ENCODE measurements at places on chromosomes 13 and 19. TPM values are rescaled to one million over a fixed set of nuclear protein-coding genes. Genes with fewer than 3 reads are reported as not detected.
A peak's percentile ranks its signal among the peaks of the same experiment; 100 is the strongest.

GRCh38 chr19:39106194-39106593, 19.4 kb upstream of the PAK4 start:
- no peak for DNase-seq

DNA sequence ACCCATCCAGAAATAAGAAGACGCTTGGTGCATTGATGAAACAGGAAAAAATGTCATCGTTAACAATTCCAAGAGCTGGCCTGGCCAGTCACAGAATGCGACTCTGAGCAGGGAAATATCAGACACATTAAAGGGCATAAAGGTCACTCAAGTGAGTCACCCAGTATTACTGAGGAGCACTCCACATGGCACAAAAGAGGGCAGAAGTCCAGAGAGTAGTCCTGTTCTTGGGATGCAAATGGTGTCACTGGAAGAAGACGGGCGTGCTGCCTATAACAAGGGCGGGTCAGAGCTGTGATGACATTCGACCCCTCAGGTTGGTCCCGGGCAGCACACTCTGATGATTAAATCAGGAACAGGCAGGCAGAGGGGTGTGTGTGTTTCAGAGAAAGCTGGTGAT, 720.3 kb downstream of the UQCRFS1 start:
- no peak for DNase-seq

GRCh38 chr13:66014771-66015170, 1215.4 kb downstream of the PCDH9 start:
- no peak for DNase-seq

- DNase-seq, result peak; percentile 75
These were observed 207.4 kb upstream of the SOX1 start for GRCh38 chr13:111859354-111860230.

- DNase-seq, result no peak
These were observed 90.0 kb downstream of the CAB39L start for GRCh38 chr13:49353908-49354307.

GRCh38 chr13:42803563-42804204, 22.3 kb downstream of the FAM216B start:
- no peak for DNase-seq

DNA sequence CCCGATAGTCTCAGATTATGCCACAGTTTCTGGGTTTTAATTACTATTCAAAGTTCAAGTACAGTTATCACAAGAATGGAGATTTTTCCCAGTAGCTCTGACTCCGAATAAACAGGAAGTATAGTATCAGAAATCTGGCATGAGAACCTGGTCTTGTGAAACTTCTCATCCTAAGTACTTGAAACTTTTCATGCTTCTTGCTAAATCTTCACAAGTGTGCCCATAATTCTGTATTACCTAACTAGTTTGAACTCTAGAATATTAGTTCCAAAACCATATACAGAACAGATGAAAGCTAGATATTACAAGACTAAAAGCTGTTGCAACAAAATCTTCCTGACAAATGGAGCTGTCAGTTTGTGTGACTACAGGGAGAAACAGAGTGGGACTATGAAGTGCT, 70.5 kb upstream of the CSNK1A1L start:
- DNase-seq, result peak; percentile 21

- no peak for DNase-seq
These were observed 90.5 kb upstream of the AKAP11 start for GRCh38 chr13:42181381-42181953.

DNA sequence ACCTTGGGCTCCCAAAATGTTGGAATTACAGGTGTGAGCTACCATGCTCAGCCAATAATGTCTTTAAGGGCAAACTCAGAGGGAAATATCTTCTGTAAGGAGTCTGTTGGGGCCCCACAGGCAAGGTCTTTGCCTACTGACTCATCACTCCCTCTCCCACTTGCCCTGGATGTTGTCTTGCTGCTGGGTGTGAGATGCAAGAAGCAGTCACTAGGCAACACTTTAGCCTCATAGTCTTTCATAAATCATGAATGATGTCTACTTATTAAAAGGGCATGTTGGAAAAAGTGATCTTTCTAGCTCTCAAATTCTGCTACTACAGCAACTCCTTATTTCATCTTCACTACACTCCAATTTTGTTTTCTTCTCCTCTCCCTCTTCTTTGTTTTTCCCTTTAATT, 34.6 kb upstream of the SLC10A2 start:
- DNase-seq, result no peak

DNA sequence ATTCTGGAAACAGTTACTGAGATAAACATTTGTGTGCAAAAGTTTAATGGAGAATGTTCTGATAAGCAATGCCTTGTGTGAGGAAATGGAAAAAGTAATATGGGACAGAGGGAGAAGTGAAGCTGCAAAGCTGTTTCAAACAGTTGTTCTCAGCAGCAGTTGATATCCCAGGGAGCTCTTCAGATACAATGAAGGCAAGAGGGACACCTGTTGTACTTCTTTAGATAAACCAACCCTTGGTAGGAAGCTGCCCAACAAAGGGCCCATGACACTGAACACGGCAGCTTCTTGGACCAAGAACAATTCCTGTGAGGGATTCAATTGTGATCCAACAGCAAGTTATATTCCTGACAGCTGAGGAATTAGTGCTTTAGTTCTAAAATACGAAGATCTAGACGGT, 894.3 kb upstream of the PCDH20 start:
- no peak for DNase-seq

NUCB1 gene
- total RNA-seq, result 166 TPM

WASF3 gene
- 6.1 TPM for total RNA-seq

REEP6 gene
- total RNA-seq, result 6.3 TPM

PTOV1 gene
- 62.4 TPM for total RNA-seq
